T-helper 22 cell (primary cell): ENCODE measurements at places on chromosomes 2 and 18.

DNA sequence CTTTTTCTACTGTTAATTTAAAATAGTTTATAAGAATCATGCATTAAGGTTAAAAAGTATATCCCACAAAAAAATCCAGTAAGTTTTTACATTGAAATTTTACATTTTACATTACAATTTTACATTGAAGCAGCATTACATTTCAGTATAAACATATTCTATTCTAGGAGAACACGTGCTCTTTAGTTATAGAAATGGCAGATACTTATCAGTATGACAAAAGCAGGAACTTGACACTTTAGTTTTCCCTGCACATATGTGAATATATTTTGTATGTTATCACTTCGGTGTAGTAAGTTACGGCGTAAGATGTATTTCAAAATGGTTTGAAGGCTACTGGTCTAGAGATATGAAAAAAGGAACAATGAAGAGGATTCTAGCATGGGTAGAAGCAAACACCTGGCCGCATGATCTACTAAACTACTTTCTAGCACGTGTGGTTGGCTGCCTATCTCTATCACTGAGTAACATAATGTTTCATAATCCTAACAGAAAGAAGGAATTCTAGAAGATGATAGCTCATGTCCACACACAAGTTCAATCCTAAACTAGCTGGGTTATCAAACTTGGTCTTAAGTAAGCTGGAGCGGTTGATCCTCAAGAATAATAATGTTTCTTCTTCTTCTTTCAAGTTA is 5.4 kb downstream of the IMMT start:
- DNase-seq = no peak

DNA sequence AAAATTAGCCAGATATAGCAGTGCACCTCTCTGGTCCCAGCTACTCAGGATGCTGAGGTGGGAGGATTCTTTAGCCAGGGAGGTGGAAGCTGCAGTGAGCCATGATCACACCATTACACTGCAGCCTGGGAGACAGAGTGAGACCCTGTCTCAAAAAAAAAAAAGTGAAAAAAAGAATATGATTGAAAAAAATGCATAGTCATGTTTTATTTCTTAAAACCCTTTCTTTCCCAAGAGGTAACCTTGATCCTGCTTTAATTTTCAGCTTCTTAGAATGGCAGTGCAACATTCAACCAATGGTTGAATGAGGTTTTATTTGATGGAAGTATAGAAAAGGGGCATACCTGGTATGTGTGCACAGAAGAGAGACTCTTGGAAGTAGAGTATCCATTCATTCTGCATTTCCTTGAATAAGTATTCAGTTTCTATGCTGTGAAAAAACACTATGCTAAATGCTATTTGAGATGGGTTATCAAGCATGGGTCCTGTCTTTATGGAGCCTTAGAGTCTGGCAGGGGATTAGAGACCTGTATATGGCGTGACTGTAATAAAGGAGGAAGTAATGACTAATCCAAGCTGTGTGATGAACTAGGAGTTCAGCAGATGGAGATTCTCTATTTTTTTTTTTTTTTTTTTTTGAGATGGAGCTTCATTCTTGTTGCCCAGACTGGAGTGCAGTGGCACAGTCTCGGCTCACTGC is 146.3 kb downstream of the WDSUB1 start:
- no peak for DNase-seq

DNA sequence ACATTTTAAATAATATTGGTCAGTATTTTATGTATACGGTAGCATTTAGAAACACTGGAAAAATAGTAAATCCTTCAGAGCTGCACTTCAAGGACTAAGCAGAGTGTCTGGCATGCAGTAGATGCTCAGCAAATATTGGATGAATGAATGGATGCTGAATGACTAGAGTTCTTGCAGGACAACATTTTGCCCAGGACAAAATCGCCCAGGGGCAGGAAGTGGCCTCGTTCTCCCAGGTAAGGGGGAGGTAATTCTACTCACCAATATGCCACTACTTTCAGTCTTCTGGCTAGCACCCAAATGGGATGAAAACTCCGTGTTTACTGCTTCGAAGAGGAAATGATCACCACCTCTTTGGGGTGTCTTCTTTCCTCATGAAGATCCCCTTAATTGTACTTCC is 4.0 kb upstream of the DGUOK start:
- DNase-seq = no peak

- no peak for DNase-seq
These were observed 28.5 kb upstream of the RIOK3 start for GRCh38 chr18:23424616-23425015.

GRCh38 chr2:179454443-179455171 is 190.0 kb upstream of the SESTD1 start:
- DNase-seq = no peak

DNA sequence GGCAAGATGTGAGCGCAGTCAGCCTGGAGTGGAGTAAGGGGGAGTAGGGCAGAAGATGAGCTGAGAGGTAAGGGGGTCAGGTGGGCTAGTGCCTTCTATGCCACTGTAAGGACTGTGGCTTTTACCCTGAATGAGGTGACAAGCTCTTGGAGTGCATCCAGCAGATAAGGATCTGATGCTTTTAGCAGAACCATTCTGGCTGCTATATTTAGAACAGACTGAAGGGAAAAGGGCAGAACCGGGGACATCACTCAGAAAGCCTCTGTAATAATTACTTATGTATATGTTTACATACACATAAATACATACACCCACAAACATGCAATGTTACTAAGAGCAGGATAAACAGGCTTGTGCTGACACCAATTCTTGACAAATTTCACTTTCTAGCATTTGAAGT is 124.8 kb downstream of the DTNB start:
- DNase-seq = no peak

DNA sequence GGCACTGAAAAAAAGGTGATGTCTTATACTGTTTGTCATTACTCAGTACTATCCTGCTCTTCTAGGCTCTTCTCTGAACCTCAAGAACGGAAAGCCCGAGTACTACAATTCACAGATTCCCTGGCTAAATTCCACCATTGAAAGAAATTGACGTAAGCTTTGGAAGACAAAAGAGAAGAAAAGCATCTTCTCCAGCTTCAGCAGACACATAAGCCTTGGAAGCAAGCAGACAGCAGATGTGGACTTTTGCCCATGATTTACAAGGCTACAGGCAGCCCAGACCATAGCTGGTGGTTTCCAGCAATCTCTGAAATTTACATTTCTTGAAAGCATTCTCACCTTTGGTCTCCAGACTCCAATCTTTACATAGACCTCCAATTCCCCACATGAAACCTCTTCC is 289.0 kb downstream of the C1D start:
- DNase-seq = no peak

DNA sequence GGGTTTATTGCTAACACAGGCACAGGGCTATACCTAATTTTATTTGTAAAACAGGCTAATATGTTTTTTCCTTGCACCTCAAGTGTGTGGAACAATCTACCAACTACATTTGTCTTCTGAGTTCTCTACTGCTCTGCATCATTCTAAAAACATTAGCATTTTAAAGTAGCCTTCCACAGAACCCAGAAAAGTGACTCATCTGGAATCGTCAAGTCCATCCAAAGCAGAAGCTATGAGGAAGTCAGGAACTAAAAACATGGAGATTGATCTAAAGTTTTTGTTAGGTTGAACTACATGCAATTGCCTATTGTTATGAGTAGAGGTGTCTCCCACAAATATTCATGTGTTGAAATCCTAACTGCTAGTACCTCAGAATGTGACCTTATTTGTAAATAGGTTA is 70.9 kb downstream of the SUCLG1 start:
- no peak for DNase-seq

DNA sequence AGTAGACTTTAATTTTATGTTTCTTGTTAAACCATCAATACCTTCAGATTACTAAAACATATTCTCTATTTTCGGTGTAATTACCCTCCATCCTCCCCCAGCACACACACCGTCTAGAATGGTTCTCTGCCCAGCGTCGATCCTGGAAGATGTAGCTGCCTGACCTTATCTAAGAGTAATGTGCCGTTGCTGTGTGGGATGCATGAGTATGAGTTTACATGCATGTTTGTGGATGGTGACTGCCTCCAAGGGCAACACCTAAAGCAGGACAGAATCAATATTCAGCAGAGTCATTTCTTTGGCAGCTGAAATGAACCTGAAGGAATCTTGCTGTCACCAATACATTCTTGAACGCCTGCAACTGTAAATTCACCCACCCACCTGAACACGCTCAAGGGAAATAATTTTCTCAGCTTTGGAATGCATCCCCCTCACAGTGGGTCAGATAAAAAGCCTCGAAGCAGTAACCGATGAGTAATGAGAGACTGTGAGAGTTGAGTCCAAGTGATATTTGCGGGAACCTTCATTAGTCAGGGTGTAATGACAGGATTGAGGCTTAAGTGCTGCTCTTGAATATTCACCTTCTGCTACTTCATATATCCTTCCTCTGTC is 155.8 kb upstream of the RND3 start:
- no peak for DNase-seq

GRCh38 chr18:48702346-48703027 is 163.7 kb downstream of the CTIF start:
- no peak for DNase-seq

DNA sequence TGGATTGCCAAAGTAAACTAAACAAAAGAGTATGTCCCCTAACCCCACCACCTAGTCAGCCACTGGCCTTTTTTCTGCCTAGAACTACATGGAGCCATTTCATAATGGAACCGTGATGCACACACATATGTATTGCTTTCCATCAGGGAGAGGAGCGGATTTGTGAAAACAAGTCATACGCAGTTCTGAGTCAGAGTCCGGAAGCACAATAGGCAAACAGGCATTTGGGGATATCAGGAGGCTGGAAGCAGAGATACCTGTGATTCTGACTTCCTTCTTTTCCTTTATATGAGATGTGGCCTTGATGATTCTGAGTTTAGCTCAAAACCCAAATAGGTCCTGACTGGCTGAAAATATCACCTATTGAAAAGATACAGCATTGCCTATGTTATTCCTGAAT is 93.5 kb downstream of the TMEM163 start:
- no peak for DNase-seq

GRCh38 chr18:49276680-49277079 is 183.8 kb downstream of the DYM start:
- DNase-seq = no peak
